ENCODE measurements at places on chromosomes 12 and 14.

- no peak for DNase-seq
Observed at GRCh38 chr12:15842108-15842507, 40.1 kb upstream of the STRAP start.

DNA sequence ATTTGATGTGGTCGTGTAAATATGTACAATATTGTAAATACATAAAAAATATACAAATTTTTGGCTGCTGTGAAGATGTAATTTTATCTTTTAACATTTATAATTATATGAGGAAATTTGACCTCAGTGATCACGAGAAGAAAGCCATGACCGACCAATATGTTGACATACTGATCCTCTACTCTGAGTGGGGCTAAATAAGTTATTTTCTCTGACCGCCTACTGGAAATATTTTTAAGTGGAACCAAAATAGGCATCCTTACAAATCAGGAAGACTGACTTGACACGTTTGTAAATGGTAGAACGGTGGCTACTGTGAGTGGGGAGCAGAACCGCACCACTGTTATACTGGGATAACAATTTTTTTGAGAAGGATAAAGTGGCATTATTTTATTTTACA is 49.6 kb downstream of the TBK1 start:
- no peak for DNase-seq

DNA sequence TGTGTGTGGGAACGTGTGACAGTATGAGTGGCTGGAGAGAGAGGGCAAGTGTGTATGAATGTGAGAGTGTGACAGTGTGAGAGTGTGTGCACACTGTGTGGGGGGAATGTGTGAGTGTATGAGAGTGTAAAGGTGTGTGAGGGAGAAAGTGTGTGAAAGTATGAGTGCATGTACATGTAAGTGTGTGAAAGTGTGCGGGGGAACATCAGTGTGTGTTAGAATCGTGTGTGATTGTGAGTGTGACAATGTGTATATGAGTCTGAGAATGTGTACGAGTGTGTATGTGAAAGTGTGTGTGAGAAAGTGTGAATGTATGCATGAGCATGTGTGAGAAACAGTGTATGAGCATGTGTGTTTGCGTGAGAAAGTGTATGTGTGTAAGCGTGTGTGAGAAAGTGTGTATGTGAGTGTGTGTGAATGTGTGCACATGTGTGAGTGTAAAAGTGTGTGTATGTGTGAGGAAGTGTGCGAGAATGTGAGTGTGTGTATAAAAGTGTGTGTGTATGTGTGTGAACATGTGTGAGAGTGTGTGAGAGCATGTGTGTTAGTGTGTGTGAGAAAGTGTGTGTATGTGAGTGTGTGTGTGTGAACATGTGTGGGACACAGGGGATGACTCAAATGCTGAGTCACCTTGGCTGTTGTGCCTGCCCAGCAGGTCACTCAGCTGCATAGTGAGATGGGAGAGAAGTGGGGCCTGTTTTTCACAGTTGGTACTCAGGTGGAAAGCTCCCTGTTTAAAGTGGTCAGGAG is 220.5 kb upstream of the TBX3 start:
- no peak for DNase-seq

- no peak for DNase-seq
Observed at GRCh38 chr14:32224737-32225377, 21.8 kb upstream of the RNU6-8 start.

Measured in GM12864 (cell line).